ENCODE measurements at places on chromosomes 2 and 18.

GRCh38 chr2:32862269-32863055, 84.3 kb upstream of the LTBP1 start:
- DNase-seq: no peak

DNA sequence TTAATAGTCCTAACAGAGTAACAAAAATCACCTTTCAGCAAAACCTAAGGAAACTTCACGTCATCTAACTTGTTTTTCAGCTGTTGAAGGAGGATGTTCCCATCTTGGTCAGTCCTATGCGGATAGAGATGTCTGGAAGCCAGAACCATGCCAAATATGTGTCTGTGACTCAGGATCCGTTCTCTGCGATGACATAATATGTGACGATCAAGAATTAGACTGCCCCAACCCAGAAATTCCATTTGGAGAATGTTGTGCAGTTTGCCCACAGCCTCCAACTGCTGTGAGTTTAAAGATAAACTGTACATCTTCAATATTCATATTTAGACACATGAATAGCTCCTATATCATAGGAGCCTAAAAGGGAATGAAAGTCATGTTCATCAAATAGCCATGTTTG, 10.5 kb downstream of the COL3A1 start:
- peak; percentile 45 for DNase-seq

GRCh38 chr18:47204908-47205522, 28.9 kb upstream of the IER3IP1 start:
- DNase-seq: peak; percentile 47

DNA sequence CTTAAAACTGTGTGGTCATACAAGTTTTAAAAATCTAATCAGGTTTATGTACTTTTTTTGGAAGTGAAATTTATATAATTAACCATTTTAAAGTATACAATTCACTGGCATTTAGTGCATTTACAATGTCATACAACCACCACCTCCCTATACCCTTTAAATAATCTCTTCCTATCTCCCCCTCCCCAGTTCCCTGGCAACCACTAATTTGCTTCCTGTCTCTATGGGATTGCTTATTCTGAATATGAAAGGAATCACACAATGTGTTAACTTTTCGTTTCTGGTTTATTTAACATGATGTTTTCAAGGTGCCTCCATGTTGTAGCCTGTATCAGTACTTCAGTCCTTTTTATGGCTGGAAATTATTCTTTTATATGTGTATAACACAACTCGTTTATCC, 19.4 kb downstream of the CHMP3 start:
- DNase-seq: no peak

GRCh38 chr2:147933931-147934330, 86.6 kb downstream of the ORC4 start:
- DNase-seq: no peak

DNA sequence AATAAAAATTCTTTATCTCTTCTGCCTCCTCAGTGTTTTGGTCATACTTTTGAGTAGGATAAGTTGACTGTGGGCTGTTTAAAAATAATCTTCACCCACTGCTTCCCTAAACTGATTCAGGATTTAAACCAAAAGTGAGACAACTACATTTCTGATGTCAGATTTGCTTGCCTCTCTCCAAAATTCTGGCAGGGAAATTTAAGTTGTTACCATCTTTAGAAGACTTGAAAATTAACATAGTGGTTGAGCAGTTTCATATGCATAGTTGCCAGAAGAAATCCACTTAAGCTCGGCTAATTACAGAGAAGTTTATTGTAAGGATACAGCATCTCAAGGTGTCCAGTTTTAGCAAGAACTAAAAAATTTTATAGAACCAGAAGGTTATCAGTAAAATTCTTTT, 57.0 kb downstream of the MAIP1 start:
- DNase-seq: no peak

- no peak for DNase-seq
These were observed 203.0 kb downstream of the SETBP1 start for GRCh38 chr18:44883671-44884070.

DNA sequence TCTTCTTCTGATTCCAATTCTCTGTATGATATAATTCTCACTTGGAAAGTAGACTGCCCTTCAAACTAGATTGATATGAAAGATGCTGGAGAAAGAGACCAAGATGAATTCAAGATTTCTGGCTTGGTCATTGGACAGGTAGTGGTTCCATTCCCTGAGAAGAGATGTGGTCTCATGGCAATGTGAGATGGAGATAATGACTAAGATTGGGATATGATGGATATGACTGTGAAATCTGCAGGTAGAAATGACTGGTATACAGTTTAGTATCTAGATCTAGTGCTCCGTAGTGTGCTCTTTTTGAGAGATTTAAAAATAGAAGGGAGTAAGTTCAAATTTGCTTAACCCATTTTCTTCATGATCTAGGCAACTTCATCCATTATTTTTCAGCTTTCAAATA, 425.4 kb upstream of the TRIB2 start:
- DNase-seq: no peak

DNA sequence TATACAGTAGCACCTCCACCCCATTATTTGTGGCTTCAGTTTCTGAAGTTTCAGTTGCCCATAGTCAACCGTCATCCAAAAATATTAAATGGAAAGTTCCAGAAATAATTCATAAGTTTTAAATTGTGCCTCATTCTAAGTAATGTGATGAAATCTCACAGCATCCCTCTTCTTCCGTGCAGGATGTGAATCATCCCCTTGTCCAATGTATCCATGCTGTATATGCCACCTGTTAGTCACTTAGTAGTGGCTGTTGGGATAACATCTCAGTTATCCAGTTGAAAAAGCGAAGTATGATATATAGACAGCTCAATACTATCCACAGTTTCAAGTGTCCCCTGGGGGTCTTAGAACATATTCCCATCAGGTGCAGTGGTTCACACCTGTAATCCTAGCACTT, 119.1 kb upstream of the OTX1 start:
- DNase-seq: no peak

DNA sequence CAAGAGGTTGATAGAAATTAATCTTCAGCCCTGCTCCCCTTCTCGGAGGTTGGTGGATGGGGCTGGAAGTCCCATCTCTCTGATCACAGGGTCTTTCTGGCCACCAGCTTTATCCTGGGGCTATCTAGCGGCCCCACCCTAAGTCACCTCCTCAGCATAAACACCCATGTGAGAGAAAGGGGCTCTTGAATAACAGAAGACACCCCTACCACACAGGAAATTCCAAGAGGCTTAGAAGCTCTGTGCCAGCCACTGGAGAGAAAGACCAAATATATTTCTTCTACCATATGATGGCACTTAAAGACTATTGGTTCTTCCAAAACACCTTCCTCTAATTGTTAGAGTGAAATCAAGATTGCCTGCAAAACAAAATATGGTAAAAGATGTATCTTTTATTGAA, 219.7 kb downstream of the VAPA start:
- DNase-seq: no peak

GRCh38 chr18:59517446-59518165, 158.5 kb upstream of the LMAN1 start:
- DNase-seq: peak; percentile 17

- DNase-seq: no peak
These were observed 190.5 kb upstream of the SESTD1 start for GRCh38 chr2:179455172-179455524.

DNA sequence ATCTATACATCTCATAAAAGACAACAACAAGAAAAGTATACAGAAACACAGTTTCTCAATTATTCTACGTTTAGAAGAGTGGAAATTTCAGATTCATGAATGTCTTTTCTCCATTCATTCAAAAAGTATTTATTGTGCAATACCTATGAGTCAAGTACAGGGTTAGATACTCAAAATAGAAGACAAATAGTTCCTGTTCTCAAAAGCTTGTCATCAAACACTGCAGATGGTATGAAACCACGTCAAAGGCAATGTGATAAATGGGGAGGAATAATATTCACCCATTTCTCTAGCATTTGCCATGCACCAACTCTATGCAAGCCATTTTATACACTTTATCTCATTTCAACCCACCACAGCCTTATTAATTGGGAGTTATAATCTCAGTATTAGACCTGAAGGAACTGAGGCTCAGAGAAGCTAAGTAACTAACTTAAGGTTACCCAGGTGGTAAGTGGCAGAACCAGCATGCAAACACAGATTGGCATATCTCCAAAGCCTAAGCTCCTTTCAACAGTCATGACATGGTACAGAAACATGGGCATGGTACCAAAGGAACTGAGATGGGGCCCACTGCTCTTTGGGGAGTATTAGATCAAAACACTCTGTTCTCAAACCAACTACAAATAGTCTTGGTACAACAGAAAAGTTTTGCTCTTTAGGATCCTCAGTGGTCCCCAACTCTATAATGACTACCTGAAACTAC, 67.2 kb upstream of the NPAS2 start:
- DNase-seq: peak; percentile 52

GRCh38 chr2:12465631-12466135, 251.1 kb upstream of the TRIB2 start:
- no peak for DNase-seq

GRCh38 chr2:19865151-19865550, 36.6 kb downstream of the TTC32 start:
- DNase-seq: no peak

GRCh38 chr2:218984239-218985020, 554 bp downstream of the FEV start:
- DNase-seq: no peak

DNA sequence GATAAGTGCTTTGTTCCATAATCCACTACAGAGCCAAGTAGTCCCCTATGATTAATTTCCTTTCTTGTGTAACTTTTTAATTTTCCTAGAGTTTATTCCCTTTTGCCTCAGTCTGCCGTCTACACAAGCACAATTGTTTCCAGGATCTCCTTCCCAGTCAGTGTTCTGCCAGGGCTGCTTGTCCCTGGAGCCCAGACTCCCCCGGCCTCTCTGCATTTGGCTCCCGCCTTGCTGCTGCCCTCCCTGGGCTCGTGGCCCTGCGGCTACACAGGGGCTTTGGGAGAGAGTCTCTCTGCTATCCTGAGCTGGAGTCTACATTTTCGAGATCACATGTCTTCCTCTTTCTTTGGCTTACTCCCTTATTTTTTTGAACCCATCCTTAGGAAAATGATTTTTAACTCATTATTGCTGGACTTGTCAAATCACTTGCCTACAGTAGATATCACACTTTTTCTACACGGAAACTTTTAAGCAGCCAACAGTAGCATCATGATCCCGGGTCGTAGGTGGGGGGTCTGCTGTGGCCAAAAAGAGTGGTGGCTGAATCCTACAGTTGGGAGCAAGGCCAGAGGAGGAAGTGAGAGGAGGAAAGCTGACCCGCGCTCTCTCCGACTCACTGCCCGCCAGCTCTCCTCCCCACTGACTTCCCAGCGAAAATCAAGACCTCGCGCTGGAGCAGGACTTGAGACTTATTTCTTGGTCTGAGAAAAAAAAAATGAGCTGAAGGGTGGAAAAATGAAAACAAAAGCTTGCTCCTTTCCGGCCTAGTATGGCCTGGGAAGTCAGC, 9.4 kb downstream of the FBLN7 start:
- DNase-seq: no peak

DNA sequence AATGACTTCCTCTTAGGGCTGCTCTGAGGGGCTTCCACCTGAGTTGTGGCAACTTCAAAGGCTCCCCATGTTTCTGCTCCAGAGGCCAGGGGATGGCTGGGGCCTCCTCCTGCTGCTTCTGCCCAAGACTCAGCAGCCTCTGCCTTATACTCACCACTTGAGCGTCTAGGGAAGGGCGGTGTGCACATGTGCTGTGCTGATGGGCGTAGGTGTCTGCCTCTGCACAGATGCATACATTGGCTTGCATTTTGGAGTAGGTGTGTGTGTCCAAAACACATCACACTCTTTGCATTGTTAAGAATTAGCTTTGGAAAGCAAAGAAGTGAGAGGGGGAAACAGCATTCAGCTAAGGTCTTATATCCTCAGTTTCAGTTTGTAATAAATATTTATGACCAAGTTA, 85.2 kb downstream of the EN1 start:
- DNase-seq: no peak

- DNase-seq: no peak
These were observed 502.6 kb upstream of the RAB12 start for GRCh38 chr18:8106603-8107002.

DNA sequence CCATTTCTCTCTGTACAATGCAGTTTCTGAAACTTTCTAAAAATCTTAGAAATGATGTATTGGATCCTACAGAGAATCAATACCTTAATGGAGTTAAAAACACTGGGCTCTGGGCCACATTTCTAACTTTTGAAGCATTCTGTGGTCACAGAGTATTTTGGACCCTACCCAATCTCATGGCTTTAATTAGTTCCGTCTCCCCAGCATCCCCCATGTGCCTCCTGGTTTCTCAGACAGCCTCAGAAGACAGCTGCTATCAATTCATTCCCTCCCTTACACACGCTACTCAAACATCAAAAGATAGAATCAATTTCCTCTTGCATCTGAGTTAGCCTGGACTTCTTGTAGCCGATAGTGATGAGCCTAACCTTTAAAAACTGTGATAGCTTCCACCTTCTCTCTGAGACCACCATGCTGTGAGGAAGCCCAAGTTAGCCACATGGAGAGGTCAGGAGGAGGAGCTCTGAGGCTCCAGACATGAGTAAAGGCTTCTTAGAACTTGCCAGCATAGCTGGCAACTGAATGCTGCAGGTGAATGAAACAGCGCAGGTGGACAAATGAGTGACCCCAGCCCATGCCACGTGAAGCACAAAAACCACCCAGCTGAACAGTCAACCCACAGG, 10.4 kb downstream of the ADCY3 start:
- no peak for DNase-seq

DNA sequence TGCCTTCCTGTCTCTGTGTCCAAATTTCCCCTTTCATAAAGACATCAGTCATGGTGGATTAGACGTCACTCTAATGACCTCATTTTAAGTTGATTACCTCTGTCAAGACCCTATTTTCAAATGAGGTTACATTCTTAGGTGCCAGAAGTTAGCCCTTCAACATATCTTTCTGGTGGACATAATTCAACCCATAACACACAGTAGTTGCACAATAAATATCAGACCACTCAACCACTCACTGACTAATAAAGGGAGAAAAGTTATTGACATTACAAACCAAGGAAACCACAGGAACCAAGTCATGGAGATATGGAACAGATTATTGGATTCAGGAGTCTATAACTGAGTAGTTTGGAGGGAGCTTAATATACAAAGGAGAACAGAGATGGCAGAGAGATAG, 377.4 kb upstream of the ACVR2A start:
- no peak for DNase-seq

- DNase-seq: no peak
These were observed 605.6 kb upstream of the SLC39A10 start for GRCh38 chr2:195051401-195051800.

DNA sequence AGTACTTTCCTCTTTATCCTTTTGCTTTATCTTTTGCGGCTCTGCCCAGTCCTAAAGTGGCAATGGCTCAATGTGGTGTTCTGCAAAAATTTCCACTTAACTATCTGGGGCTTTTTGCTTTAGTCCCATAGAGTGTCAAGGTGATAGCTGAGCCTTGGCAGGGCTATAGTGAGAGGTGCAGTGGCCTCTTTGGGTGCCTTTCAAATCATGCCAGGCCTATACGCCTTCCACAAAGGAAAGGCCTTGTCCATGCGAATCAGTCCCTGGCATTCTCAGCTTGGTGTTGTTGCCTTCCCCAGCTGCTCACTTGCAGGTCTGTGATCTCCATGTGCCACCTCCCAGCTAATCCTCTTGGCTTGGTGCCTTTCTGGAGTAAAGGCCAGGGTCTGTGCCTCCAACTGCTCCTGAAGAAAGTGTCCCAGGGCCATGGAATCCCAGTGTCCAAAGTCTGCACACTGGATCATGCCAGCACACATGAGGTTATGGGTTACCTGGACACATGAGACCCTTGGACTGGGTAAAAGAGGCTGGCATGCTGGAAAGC, 26.6 kb downstream of the PAX8 start:
- no peak for DNase-seq
